ENCODE measurements at places on chromosomes 3 and 15. TPM values are rescaled to one million over a fixed set of nuclear protein-coding genes. Genes with fewer than 3 reads are reported as not detected.

- H3K4me3 ChIP-seq: no peak overlapping the region
- H3K36me3 ChIP-seq: no peaks in the 10 kb centered on the region
- H3K27ac ChIP-seq: no peak overlapping the region
- no peaks in the 10 kb centered on the region for H3K4me1 ChIP-seq
- no peak for DNase-seq
Measured at GRCh38 chr3:65855370-65856100, 183.2 kb downstream of the MAGI1 start.

The CHRNA7 gene
- 2.3 TPM for polyA plus RNA-seq

DNA sequence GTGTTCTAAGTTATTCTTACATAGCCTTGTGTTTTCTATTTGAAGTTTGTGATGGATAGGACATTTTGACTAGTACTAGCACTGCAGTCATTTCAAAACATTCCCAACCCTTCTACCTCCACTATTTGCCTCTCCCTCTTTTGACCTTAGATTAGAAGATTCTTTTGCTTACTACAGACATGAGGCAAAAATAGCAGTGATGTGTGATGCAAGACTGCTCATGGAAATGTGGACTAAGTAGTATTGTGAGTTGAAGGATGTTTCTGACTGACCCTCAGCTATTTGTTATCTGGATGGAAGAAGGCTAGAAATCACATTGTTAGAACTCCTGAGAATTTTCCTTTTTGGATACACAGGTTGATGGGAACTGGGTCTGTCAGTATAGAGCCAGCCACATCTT, 45.9 kb downstream of the ATP2C1 start:
- H3K36me3 ChIP-seq: peaks cover 3% of the 10 kb centered on the region
- no peaks in the 10 kb centered on the region for H3K27me3 ChIP-seq
- H3K4me1 ChIP-seq: no peaks in the 10 kb centered on the region
- no peak overlapping the region for H3K27ac ChIP-seq
- DNase-seq: no peak

The TIGIT gene
- polyA plus RNA-seq: not detected
